ENCODE measurements at places on chromosomes 11 and 22. TPM values are rescaled to one million over a fixed set of nuclear protein-coding genes. Genes with fewer than 3 reads are reported as not detected.

DNA sequence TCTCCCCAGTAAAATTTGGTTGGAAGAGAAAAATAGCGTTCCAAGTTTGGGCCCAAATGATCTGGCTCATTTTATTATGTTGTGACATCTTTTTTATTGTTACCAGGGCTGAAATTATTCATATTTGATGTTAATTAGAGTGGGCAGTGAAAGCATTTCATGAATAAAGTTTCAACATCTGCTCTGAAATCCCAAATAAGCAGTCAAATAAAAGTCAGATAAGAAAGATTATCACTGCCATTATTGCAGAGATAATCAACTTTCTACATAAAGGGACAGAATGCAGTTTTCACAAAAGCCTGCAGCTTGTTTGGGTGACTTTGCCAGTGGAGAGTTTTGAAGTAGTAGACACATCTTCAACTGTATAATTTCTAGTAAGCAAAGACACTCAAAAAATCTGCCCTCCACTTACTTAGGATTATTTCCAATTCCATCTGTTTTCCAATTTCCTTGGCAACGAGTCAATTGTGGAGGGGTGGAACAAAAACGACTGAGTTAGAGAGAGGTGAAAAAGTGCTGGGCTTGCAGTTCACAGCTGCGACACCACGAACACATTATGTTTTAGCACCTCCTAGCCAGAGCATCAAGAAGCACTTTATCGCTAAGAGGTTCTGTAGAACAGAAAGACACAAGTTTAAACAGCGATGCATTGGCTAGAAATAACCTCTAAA lies 9.0 kb downstream of the TECTA start:
- DNase-seq = peak; percentile 38

The GGTLC2 gene
- 0.76 TPM for total RNA-seq

DNA sequence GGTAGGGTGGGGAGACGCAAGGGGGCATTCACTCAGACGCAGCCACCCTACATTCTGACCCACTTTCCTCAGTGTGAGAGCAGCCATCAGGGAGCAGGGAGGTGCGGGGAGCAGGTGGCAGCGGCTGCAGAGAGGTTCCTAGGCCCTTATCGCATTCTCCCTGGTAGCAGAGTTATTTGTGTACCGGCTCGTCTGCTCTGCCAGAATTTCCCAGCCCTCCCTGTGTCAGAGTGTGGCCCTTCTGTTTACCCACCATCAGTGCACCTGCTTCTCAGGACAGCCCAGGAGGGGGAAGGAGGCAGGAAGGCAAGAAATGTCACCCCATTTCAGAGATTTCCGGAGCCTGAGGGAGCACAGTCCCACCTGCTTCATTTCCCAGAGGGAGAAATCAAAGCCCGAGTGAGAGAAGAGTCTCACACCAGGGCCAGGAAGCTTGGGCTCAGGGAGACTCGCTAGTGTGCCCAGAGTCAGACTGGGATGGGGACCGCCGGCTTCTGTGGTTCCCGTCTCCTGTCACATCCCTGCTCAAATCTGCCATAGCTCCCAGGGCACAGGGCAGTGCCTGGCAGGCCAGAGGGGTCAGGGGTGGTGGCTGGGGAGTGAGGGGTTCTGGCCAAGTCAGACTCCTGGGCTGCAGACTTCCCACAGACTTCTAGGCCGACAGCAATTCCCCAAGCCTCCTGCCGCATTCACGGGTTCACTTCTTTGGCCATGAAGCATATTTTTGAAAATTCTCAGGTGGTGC lies 49.7 kb downstream of the ARRB1 start:
- DNase-seq = peak; percentile 60

The NADSYN1 gene
- 72.9 TPM for total RNA-seq

DNA sequence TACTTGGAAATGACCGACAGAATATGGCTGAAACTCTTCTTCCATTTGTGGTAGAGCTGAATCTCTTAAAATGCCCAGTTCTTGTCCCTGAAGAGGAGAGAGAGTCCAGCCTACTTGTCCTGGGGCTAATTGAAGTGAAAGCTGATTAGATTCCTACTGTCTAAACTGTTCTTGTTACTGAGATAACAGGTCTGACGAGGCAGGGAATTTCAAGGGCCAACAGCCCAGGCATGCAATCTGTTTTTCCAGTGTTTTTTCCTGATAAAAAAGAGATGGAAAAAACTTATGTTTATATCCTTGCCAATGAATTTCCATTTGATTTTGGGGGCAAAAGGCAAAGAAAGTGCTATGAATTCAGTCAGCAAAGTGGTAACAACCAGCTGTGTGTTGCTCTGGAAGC lies 195.5 kb downstream of the ETS1 start:
- DNase-seq = no peak

- DNase-seq = no peak
Observed at GRCh38 chr22:30314915-30315314, 11.8 kb downstream of the TBC1D10A start.

GRCh38 chr11:35322318-35322979 lies 96.9 kb downstream of the SLC1A2 start:
- DNase-seq = no peak

The GDPD4 gene
- total RNA-seq = not detected

DNA sequence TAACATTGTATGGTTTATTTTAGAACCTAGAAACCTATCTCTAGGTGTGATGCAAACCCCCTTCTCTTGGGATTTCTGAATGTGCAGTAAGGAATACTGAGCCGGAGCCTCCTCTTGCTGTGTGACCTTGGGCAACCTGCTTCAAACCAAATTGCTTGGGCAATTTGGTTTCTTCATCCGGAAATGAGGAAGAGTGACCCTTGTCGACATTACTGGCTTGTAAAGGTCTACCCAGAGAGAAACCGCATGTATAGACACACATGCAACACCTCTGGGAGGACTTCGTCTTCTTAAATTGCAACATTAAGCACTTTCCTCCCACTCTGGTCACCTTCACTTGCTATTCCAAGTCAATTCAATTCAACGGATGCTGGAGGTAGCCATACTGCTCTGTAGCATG lies 19.6 kb upstream of the TP53I11 start:
- no peak for DNase-seq

DNA sequence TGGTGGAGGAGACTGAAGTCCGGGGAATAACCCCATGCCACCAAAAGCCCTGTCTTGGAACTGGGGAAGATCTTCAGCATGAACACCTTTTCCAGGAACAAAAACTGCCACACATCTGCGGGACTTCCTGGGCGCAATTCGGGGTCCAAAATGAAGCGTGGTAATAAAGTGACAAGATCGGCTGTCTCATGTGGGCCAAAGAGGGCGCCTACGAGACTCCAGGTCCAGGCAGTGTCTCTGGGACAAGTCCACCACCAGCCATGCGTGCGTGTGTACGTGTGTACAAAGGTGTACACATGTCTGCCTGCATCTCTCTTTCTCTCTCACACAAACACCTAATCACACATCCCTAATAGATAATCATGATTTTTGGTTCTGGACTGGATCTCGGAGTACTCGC lies 8.9 kb upstream of the MYBPC3 start:
- no peak for DNase-seq

DNA sequence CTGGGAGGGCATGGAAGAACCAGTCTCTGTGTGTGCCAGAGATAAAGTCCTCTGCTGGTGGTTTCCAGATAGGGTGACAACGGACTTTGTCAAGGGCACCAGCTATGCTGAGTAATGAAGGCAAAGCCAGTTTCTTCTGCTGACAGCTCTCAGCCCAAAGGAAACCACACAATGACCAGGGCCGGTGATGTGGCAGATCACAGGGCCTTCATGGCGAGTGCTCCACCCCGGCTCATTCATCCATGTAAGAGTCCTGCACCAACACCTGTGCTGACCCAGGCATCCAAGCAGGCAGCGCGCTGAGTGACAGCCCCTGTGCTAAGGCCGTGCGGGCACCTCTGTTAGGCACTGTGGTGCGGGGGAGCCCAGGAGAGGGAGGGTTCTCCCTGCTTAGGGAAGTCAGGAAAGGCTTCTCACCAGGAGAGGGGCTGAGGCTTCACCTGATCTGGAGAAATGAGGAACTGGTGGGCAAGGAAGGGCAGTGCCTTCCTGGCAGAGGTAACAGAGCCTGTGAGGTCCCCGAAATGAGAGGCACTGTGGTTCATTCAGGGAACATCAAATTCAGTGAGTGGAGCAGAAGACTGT lies 33.8 kb downstream of the TP53I11 start:
- no peak for DNase-seq

- no peak for DNase-seq
Observed at GRCh38 chr11:119928047-119928446, 199.0 kb upstream of the NECTIN1 start.

GRCh38 chr22:18013436-18013835 lies 10.9 kb downstream of the MICAL3 start:
- no peak for DNase-seq

The FAT3 gene
- total RNA-seq = 2.6 TPM

The MYO7A gene
- 10.7 TPM for total RNA-seq

DNA sequence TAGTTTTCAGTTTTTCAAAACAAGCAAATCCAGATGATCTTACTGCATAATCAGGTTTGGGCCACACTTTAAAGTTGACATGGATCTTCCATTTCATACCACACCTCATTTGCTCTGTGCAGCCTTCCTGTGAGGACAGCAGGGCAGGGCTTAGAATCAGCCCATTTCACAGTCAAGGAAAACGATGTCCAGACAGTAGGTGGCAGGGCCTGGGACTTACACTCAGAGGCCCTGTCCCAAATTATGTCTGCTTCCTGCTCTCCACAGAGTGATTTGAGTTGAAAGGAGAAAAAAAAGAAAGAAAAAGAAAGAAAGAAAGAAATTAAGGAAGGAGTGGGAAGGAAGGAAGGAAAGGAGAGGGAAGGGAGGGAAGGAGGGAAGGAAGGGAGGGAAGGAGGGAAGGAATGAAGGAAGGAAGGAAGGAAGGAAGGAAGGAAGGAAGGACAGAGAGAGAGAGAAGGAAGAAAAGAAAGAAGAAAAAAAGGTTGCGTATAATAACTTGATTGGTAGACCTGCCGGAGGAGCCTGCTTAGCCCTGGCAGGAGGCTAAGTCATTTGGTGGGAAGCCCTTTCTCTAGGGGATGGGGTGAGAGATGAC lies 23.6 kb downstream of the TSKU start:
- DNase-seq = no peak

- no peak for DNase-seq
Observed at GRCh38 chr11:1461826-1462697, 24.5 kb downstream of the MOB2 start.

The NXPE1 gene
- total RNA-seq = 0.25 TPM

DNA sequence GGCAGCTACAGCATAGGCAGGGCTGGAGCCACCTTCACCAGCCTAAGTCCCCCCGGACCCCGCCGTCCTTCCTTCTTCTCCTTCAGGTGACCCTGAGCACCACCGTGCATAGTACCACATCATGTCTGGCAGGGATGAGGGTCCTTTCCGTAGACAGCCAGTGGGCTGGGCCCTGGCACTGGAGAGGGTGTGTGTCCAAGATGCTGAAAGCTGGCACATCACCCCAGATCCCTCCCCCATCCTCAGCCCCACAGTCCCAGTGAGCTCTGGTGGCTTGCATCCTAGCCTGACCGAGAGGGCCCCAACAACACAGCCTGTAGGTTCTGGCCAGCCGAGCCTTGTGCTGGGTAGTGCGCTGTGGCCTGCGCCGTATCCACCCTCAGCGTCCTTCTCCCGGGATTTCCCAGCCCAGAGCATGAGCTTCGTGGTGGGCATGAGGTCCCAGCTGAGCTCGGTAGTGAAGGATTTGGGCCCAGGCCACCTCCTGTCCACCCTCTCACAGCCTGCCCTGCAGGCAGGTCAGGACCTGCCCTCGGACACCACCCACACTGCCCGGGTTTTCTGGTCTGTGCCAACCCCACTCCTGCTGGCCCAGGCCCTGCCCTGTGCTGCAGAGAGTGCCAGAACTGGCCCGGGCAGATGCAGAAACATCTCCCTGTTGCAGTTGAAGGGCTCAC lies 1124.3 kb downstream of the BRD1 start:
- DNase-seq = no peak

DNA sequence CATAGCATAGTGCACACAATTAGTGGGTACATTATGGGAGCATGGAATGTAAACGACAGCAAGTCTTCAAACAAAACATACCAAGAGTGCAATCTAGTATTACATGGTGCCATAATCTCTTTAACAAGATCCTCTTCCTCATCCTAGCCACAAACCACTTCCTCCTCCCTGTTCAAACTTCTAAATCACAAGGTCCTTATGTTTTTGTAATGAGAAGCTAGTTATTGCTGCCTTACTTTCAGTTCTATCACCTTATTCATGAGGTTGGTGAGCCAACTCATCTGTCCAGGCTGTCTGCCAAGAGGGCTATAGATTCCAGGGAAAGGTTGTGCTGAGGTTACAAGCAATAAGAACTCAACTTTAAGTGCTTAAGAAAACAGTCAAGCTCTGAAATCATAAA lies 195.4 kb upstream of the ARHGAP20 start:
- peak; percentile 21 for DNase-seq

- DNase-seq = no peak
Observed at GRCh38 chr22:46604306-46604690, 15.9 kb upstream of the GRAMD4 start.

The LDHAL6A gene
- total RNA-seq = not detected

The OR52H1 gene
- total RNA-seq = 0.57 TPM

DNA sequence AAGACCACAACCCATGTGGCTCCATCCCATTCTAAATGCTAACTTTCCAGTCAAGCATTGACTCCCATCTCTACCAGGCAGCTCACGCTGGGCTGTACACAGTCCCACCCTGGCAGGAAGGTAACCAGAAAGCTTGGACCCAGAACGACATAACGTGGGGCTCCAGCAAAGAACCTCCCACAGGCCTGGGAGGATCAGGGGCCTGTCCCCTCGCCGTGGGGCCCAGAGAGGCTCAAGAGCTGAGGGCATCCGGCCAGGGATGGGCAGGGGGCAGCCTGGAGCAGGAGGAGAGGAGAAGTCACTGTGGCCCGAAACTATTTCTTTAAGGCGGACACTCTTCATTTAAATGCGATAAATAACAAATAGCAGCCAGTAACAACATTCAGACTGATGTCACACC lies 169.9 kb downstream of the SHANK2 start:
- no peak for DNase-seq

DNA sequence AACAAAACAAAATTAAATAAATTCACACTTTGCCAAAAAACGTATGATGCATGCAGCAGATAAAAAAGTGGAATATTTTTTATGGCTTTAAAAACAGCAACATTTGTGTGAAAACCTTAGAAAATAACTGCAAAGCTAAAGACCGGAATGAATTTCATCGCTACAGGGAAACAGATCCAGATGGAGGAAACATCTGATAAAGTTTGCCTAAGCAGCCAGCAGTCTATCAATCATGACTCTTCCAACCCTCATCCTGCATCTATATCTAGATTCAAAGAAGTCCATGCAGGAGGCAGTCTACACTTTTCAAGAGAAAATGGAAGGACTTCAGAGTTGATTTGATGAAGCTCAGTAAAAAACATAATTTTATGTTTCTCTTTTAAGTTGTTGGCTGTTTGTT lies 126.8 kb downstream of the SWAP70 start:
- DNase-seq = no peak

All from kidney (tissue), 22 donors.